ENCODE measurements at places on chromosomes 12 and 14.

DNA sequence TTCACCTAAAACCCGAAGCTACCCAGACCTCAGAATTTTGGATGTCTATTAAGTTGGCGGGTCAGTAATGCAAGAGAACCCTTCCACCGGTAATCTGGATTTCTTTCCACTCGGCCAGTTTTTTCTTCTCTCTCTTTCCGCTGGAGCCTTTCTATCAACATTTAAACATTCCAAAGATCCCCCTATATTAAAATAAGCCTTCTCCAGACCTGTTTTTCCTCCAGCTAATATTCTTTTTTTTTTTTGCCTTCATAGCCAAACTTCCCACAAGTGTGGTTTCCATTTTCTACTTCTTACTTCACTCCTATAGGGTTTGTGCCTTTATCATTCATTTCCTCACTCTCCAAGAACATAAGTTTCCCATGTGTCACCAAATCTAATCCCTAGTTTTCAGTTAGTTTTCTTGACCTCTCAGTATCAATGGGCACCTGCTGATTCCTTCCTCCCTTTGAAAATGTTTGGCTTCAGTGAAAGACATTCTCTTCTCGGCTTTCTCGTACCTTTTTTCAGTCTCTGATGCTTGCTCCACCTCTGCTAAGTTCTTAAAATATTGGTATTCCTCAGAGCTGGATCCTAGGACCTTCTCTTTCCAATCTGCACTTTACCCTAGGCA, 583 bp upstream of the SDR39U1 start:
- no peak for DNase-seq

- DNase-seq: no peak
These were observed 6.2 kb downstream of the ANGEL1 start for GRCh38 chr14:76806446-76806845.

DNA sequence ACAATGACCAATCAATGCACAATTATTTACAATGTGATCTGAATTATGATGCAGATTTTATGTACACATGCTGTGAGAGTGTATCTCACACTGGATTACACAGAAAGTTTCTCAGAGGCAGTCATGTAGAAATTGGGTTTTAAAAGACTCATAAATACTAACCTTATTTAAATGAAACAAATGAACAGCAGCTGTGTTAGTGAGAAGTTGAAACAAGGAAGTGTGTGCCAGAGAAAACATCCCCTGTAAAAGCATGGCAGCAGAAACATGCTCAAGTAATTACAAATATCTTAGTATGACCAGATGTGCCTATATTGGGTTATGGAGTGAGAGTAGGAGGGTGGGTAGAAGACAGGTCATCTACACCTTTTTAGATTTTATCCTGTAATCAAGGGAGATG, 723.7 kb downstream of the C12orf50 start:
- DNase-seq: no peak

- no peak for DNase-seq
These were observed 108.2 kb downstream of the SLC38A6 start for GRCh38 chr14:61089126-61089750.

DNA sequence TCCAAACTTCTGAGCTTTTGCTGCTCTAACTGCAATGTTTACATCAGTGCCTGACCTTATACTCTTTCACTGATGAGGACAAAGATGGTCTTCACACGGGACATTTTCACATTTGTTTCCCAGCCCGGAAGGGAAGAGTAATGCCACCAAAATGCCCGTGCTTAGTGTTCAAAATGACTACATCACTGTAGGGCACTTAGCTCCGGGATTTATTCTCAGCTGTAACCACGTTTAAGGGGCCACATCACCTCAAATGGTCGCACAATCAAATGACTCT, 2.9 kb downstream of the GSG1 start:
- no peak for DNase-seq

DNA sequence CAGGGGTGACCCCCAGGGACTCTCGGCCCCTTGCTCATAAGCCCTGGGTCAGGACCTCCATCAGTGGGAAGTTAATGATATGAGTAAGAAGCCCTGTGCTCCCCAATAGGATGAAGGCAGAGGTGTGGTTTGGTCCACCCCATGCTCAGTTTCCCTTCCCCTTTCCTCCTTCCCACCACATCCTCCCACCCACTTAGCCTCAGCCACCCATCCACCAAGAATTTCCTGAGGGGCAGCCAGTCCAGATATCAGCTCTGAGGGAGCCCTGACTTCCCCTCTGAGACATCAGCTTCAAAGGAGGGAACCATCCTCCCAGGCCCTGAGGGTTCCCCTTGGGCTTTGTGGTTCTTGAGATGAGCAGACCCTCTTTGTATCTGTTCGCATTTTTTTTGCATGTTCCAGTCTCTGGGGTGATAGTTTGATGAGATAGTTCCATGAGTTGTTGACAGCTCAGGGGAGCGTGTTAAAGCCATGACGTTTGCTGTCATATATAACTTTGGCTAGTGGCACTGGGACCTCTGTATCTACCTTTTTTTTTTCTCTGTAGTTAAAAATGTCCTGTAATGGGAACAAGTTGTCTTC, 71.2 kb downstream of the LGMN start:
- DNase-seq: no peak

DNA sequence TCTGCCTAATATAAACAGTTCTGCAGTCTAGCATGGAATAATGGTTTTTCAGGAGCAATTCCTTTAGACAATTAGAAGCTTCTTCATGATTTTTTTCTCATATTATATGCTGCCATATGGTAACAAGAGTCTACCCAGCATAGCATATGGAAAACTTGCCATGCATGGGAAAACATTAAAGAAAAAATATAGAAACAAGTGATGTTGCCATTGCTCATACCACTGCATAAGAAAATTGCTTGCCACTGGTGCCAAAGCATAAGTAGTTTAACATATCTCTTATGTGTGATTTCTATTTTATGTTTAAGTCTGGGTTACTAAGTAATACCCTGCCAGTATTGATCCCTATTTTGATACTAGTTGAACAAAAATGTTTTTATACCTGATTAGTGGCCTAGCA, 171.2 kb downstream of the CCDC59 start:
- no peak for DNase-seq

DNA sequence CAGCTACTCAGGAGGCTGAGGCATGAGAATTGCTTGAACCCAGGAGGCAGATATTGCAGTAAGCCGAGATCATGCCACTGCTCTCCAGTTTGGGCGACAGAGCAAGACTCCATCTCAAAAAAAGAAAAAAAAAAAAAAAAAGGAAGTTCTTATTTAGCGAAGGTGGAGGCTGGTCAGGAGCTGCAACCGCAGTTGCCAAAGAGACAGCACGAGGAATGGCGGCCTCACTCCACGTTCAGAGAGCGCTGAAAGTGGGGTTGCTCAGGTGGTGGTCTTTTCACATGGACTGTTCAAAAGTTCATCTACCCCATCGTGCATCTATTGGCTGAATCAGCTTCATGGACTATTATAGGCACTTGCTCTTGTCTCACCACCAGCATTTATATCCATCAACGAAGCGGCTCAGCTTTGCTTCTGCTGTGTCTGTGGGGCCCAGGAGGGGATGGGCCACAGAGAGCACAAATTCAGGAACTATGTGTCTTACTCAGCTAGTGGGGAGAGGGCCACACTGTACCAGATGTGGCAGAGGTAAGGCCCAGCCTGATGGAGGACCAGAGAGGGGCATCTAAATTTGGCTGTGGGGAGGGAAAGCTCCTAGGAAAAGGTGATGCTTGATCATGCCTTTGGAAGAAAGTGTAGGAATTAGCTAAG, 27.3 kb downstream of the SLC25A47 start:
- DNase-seq: no peak

- DNase-seq: no peak
These were observed 250.4 kb downstream of the FOXN3 start for GRCh38 chr14:89166633-89167032.

DNA sequence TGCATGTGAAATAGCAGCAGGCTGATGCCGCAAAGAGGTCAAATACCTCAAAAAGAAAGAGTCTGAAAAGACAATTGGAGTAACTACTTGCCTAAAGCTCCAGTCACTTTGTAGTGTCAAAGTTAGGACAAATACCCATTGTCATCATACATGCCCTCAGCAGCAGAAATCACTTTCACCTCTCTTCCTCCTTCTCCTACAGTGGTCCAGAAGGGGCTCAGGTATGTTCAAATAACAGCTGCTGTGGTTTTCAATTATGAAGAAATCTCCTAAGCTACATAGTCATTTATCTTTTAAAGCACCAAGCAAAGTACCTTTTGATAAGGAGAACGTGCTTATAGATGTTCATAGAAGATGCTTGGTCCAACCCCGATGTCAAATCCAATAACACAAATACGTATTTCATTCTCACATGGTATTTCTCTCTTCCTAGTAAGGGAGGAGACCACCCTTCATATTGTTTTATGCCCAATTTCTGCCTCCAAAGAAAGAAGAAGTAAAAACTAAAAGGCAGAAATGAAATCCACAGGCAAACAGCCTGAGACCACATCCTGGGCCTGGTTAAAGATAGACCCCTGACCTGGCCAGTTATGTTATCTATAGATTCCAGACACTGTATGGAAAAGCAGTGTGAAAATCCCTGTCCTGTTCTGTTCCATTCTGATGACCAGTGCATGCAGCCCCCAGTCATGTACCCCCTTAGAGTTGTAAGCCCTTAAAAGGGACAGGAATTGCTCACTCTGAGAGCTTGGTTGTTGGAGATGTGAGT, 23.7 kb downstream of the GYS2 start:
- DNase-seq: no peak

GRCh38 chr12:107344035-107344808, 250.9 kb upstream of the CRY1 start:
- no peak for DNase-seq

DNA sequence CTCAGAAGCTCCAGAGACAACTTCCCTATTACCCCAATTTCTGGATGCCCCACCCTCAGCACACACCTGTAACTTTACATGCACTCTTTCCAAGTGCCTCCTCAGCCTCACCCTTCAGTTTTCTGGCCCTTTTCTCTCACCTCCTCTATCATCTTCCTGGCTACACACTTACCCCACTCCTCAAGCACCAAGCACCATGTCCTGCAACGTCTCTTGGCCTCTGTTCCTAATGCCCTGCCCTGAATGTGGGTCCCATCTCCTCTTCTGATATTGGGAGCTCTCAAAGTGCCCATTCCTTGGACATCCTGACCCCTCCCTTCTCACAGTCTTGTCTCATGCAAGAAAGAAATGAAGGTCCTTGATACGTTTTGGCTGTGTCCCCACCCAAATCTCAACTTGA, 1.2 kb downstream of the KRT72 start:
- DNase-seq: no peak

DNA sequence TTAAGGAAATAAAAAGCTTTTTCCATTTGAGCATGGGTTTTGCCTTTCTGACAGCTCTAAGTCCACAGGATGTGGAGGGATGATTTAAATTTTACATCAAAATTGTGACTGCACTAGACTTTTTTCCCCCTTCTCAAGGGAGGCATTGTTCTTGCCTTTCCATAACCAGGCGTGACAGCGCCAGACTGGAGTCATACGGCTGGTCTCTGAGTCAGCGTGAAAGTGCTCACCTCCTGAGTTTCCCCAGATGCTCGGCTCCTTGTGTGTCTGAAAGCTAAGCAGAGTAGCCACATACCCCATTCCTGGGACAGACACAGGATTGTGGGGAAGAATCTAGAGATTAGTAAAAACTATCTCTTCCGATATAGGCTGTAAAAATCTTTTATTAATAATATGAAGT, 43.1 kb downstream of the SOX5 start:
- DNase-seq: no peak

All from activated CD4-positive, alpha-beta T cell treated with anti-CD3 and anti-CD28 coated beads for 4 hours (primary cell).